T-cell (primary cell): ENCODE measurements at places on chromosomes 1 and 21. TPM values are rescaled to one million over a fixed set of nuclear protein-coding genes. Genes with fewer than 3 reads are reported as not detected.

DNA sequence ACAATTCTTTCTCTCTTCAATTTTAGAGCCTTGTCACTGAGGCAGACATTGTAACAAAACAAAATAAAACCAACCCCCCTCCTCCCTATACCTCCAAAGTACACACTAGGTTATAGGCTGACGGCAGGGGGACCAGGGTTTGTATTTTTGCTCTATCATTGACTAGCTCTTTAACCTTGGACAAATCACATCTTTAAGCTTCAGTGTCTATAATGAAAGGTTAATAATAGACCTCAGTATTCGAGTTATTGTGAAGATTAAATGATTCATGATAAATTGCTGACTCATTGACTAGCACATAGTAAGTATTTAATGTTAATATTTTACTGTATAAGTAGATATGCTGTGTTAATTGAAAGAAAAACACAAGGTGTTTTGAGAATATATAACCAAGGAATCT lies 1267.6 kb upstream of the ADGRL2 start:
- DNase-seq = no peak

- DNase-seq = peak; percentile 67
Measured at GRCh38 chr1:44652445-44653106, 21.7 kb downstream of the TMEM53 start.

Gene PADI1
- total RNA-seq = not detected

Gene KRTAP11-1
- not detected for total RNA-seq

DNA sequence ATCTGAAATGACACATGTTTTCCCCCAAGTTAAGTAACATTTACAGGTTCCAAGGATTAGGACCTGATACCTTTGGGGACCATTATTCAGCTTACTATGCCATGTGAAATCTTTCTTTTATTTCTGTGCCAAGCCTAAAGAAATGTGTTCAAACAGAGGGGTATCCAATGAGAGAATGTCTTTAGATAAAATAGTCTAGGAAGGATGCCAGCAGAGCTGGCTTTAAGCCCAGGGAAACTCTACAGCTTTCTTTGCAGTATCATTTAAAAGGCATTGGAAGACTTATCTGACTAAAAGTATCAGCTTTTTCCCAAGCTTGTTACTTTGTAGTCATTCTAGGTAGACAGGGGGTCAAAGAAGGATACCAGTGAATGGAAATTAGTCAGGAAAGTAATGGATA lies 860.4 kb downstream of the PLA2G4A start:
- no peak for DNase-seq

GRCh38 chr1:235910357-235911299 lies 43.9 kb upstream of the LYST start:
- no peak for DNase-seq

DNA sequence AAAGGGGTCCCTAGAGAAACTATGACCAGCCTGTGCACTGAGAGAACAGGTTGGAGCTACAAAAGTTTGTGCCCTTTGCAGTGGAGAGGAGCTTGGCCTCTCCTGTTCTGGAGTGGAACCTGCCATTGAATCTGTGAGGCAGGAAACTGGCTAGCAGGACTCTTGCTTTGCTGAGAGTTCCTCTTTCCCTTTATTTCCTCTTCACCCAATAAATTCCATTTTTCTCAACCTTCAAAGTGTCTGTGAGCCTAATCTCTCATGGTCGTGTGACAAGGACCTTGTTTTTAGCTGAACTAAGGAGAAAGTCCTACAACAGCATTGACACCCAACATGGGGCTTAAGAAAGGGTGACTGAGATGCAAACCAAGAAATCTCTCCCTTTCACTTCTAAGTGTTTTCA lies 42.7 kb upstream of the FASLG start:
- no peak for DNase-seq

Gene CHI3L2
- total RNA-seq = 28.1 TPM

DNA sequence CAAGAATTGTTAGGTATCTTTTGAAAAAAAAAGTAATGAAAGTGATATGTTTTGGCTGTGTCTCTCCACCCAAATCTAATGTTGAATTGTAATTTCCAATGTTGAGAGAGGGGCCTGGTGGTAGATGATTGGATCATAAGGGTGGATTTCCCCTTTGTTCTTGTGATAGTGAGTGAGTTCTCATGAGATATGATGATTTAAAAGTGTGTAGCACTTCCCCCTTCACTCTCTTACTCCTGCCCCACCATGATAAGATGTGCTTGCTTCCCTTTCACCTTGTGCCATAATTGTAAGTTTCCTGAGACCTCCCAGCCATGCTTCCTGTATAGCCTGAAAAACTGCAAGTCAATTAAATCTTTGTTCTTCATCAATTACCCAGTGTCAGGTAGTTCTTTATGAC lies 70.7 kb downstream of the XCL2 start:
- DNase-seq = no peak

DNA sequence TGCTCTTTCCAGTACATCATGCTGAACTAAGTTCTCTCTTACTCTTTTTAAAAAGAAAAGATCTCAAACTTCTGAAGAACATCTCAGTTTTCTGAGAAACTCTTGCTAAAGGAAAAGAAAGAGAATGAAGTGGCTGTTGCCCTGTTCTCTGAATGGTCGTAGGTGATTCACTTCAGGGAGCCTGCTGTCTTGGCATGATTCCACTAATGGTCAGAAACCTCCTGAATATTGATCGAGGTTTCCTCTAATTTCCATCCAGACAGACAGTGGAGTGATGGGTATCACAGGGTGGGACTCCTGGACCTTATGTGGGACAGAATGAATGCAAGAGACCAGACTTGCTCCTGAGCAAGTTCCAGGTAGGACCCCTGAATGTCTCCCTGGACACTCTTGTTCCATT lies 2.5 kb downstream of the FCRL2 start:
- no peak for DNase-seq

DNA sequence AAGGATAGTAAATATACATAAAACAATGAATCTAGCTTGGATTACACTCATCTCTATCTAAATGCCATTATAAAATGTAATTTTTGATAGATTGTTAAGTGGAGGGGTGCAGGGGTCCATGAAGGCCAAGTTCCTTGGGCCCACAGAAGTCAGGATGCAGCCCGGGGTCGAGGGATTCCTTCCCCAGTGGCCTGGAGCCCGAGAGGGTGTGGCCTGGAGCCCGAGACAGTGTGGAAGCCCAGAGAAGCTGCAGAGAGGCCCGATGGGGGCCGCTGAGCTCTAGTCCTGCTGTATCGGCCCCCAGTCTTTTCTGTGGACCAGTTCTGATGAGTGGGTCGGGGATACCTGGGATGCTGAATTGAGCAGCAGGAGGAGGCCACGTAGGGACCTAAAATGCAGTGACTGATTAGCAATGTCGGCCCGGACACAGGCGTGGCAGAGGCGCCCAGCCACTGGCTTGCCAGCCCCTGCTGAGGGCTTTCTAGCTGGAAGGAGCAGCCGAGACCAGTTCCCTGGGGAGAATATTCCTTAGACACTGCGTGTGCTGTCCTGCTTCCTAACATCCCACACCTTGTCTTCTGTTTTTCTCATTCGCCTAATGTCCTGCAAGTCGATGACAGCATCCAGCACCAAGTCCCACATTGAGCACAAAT lies 38.9 kb downstream of the UMODL1 start:
- DNase-seq = no peak

GRCh38 chr1:212242288-212242984 lies 42.8 kb upstream of the PPP2R5A start:
- no peak for DNase-seq

DNA sequence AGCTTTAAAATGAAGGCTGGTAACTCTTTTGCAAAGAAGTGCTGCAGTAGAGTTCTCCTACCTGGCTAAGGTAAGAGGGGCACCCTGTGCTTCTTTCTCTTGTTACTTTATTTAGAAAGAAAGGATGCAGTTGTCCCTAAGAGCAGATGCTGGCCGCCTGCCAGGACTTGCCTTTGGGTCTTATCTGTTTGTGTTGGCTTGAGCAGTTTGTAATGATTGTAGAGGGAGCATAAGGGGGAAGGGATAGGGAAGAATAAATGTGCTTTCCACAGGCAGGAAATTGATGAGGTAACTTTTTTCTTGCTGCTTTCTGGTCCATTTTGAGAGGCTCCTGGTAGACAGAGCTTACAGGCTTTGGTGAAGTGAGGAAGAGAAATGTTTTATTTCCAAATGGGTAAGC lies 229.6 kb downstream of the HHAT start:
- no peak for DNase-seq

DNA sequence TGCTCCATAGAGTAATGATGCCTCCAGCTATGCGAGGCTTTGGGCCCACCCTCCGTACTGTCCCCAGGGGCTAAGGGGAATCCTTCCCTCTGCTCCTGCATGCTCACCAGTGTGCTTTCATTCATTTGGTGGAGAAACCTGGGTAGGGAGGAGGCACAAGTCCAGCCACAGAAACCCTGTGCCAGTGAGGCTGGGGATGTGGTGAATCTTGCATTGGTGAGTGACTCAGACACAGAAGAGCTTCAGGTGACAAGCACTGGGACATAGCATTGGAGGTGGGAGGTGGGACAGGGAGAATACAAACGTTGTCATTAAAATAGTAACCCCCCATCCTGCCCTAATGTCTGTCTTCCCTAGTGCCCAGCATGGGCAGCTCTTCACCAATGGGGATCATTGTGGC lies 5.2 kb downstream of the FCGR2A start:
- DNase-seq = no peak

Gene RGS4
- total RNA-seq = not detected

- DNase-seq = no peak
Measured at GRCh38 chr1:147478521-147478920, 62.8 kb upstream of the BCL9 start.

GRCh38 chr1:186683652-186684410 lies 3.6 kb upstream of the PTGS2 start:
- no peak for DNase-seq

DNA sequence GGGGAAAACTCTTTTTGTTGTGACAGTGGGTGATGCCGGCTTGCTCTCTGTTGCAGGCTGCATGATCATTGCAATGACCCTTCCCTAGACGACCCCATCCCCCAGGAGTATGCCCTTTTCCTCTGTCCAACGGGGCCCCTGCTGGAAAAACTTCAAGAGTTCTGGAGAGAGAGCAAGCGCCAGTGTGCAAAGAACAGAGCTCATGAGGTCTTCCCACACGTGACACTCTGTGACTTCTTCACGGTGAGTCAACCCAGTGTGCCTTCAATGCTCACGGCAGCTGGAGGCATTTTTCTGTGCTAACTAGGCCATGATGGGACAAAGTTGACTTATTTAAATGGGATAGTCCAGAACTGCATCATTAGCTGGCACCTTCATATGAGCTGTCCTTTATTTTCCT lies 5.7 kb downstream of the UBASH3A start:
- no peak for DNase-seq

GRCh38 chr1:29181413-29182225 lies at the start of gene SRSF4:
SRSF4 (minus strand) TSS chr1:29181900; CDS start chr1:29181752, 148 bp downstream.
- DNase-seq = peak; percentile 98

Gene ADGRL2
- not detected for total RNA-seq

Gene DPYD
- 47.0 TPM for total RNA-seq

- DNase-seq = no peak
Measured at GRCh38 chr1:162710780-162711465, 78.7 kb downstream of the DDR2 start.

Gene TIMM17A
- 36.5 TPM for total RNA-seq
